ENCODE measurements at places on chromosomes 2 and 18.

DNA sequence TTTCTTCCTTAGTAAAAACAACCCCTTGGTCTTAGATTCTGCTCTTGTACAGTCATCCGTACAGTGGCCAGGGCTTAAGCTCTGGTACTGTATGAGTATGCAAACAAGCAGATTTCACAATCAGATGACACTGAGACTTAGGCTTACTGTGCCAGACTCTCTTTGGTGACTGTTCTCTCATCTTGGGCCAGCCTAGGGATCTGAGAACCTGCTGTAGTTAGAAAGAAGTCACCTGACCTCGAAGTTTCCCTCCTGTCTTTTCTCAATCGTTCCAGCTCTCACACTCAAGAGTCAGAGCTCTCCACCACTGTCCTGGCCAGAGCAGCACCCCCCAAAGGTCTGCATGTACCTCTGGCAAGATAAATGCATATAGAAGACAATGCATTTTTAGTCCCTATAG lies 63.2 kb downstream of the ZEB2 start:
- peaks cover 56% of the 10 kb centered on the region for H3K4me1 ChIP-seq
- no peaks in the 10 kb centered on the region for H3K36me3 ChIP-seq
- peak overlapping the region; percentile 26 for H3K27ac ChIP-seq
- H3K4me3 ChIP-seq, result no peak overlapping the region
- peak; percentile 37 for DNase-seq

DNA sequence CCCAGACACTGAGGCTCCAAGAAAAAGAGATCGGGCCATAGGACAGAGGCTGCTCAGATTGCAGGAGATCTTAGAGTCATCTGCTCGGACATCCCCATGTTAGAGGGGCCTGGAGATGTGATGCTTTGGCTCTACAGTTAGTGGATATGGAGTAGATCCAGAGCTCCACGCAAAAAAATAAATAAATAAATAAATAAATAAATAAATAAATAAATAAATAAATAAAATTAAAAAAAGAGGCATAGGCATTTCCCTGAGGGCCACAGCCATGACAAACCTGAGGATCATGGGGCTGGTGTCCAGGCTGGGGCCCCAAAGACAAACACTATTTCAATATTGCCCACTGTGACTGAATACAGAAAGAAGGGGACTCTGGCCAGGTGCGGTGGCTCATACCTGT lies 85.5 kb downstream of the PLB1 start:
- peaks cover 12% of the 10 kb centered on the region for H3K4me1 ChIP-seq

- H3K4me1 ChIP-seq, result no peaks in the 10 kb centered on the region
- DNase-seq, result no peak
- H3K27ac ChIP-seq, result no peak overlapping the region
- no peaks in the 10 kb centered on the region for H3K36me3 ChIP-seq
- no peaks in the 10 kb centered on the region for H3K27me3 ChIP-seq
- H3K4me3 ChIP-seq, result no peak overlapping the region
These were observed 1090.2 kb upstream of the ACVR2A start for GRCh38 chr2:146754606-146755005.

DNA sequence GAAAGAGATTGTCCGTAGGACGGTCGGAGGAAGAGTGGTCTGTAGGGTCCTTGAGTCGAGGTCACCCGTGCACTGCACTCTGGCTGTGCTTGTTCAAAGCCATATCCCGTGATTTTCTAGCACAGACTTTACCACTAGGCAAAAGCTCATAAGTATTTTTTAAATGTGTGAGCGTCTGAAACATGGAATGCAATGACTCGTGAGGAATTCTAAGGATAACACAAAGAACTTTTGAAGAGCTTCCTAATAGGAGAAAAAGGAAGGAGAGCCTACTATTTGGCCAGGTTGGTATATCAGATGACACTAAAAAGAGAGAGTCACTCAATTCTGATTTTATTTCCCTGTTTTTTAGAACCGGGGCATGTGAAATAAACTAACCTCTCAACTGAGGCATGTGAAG lies 68.3 kb downstream of the CD28 start:
- H3K36me3 ChIP-seq, result no peaks in the 10 kb centered on the region
- H3K27me3 ChIP-seq, result no peaks in the 10 kb centered on the region
- H3K4me3 ChIP-seq, result no peak overlapping the region
- H3K4me1 ChIP-seq, result no peaks in the 10 kb centered on the region
- DNase-seq, result no peak
- H3K27ac ChIP-seq, result no peak overlapping the region

DNA sequence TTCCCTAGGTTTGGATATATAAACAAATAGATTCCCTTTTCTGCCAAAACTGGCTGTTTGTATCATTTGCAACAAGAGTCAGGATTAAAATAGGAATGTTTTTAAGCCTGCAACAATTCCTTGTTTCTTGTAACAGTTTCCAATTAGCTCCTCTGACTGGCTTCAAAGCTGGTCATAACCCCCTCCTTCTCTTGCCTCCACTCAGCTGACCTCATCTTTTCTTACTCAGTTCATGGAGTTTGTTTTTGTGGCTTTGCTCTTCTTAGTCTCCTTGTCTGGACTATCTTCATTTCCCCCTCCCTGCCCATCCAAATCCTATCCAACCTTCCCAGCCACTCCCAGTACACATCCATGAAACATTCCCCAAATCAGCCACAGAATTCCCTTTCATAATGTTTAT lies 14.3 kb upstream of the RAPH1 start:
- no peak overlapping the region for H3K4me3 ChIP-seq
- no peaks in the 10 kb centered on the region for H3K36me3 ChIP-seq

GRCh38 chr2:2590841-2591541 lies 259.9 kb upstream of the MYT1L start:
- H3K27me3 ChIP-seq, result no peaks in the 10 kb centered on the region
- no peak overlapping the region for H3K4me3 ChIP-seq
- H3K36me3 ChIP-seq, result no peaks in the 10 kb centered on the region
- H3K27ac ChIP-seq, result no peak overlapping the region

Data from testis (tissue), 5 donors.